ENCODE measurements at places on chromosomes 4 and X.

DNA sequence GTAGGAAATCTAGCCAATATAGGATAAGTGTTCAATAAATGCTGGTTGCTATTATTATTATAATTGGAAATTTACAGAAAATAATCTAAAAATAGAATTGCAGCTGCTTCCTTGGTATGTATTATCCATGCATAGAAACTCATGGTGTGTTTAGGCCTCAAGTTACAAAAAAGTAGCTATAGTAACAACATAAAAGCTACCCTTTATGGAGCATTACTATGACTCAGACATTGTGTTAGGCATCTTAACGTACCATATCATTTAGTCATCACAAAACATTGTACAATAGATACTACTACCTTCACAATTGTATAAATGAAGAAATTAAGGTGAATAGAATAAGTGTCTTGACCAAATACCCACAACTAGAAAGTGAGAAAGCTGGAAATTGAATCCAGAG lies 126.9 kb upstream of the NRK start:
- no peak for DNase-seq

DNA sequence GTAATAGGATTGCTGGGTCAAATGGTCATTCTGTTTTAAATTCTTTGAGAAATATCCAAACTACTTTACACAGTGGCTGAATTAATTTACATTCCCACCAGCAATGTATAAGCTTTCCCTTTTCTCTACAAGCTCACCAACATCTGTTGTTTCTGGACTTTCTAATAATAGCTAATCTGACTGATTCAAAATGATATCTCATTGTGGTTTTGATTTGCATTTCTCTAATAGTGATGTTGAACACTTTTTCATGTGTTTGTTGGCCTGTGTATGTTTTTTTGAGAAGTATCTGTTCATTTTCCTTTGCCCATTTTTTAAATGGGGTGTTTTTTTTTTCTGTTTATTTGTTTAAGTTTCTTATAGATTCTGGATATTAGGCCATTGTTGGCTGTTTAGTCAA lies 659.0 kb upstream of the GNPDA2 start:
- DNase-seq, result no peak

DNA sequence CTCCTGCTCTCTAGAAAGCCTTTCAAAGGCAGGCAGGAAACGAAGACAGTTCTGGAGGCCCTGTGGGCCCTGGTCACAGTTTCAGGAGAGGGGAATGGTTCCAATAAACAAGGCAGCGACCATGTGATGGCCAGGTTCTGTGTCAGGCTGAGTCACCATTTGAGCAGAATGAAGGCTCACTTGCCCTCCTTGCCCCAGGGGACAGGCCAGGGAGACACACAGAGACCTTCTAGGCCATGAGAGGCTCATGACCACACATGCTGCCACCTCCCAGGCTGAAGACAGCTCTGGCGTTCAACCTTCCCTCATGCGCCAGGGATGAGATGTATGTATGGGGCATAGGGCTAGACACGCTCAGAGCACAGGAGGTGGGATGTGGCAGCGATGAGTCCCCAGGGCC lies 22.9 kb upstream of the TRIM2 start:
- DNase-seq, result no peak

GRCh38 chrX:152575331-152575730 lies 62.4 kb upstream of the GABRQ start:
- no peak for DNase-seq

GRCh38 chr4:42945874-42946273 lies 53.4 kb downstream of the GRXCR1 start:
- DNase-seq, result no peak

GRCh38 chrX:1480082-1480785 lies 27.5 kb upstream of the ASMTL start:
- DNase-seq, result no peak

DNA sequence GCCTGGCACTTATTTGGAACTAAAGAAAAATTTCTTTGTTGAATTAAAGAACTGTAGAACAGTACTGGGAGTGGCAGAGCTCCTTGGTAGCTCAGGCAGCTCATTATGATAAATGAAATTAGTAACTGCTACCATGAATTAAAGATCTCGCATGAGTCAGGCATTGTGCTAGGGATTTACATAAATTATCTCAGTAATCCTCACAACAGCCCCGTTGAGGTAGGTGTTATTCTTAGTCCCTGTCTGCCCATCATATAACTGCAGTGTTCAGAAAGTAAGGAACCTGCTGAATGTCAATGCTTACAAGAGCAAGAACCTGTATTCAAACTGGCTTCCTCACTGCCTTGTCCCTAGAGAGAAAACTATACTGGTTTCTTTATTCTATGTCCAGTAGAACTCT lies 108.3 kb downstream of the NLGN4X start:
- DNase-seq, result no peak

DNA sequence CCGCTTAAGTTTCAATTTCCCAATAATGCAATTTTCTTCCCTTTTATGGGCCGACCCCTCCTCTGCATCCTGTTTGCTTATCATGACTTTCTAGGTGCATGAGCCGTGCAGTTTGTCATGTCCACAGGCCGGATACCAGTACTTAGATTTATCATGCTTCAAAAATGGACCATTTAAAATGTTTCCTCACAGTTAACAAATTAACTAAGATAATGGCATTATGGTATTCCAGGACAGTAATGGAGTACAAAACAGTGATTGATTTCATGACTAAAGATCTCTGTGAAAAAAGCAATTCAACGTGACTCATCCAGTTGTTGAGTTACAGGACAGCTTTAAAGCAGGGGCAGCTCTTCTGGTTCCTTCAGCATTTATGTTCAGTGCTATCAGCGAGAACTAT lies 23.0 kb downstream of the SNX25 start:
- DNase-seq, result no peak

GRCh38 chr4:5955856-5956255 lies 62.4 kb downstream of the C4orf50 start:
- DNase-seq, result no peak

GRCh38 chr4:164924670-164925238 lies 47.8 kb downstream of the APELA start:
- DNase-seq, result no peak

DNA sequence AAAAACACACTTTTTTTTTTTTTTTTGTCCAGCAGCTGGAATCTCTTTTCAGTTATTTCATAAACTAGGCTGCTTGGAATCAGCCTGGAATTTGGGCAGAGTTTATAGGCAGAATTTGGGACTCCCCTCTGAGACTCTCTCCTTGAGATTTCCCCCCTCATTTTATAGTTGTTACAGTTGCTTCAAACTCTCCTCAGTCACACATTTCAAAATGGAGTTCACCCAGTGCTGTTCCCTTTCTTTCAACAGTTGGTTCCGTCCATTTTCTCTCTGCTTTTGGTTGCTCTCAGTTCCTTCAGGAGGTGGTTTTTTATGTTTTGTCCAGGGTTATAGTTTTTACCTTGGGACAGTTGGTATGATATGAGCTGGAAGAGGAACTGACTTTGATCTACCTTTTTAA lies 27.5 kb downstream of the NSD2 start:
- no peak for DNase-seq

- no peak for DNase-seq
These were observed 106.1 kb upstream of the ATOH1 start for GRCh38 chr4:93722446-93722845.

GRCh38 chr4:156959298-156959702 lies 12.3 kb downstream of the PDGFC start:
- no peak for DNase-seq

GRCh38 chr4:184807797-184808712 lies 17.7 kb downstream of the ACSL1 start:
- DNase-seq, result no peak

- DNase-seq, result no peak
These were observed 116.7 kb upstream of the TMEM164 start for GRCh38 chrX:109886122-109886761.

DNA sequence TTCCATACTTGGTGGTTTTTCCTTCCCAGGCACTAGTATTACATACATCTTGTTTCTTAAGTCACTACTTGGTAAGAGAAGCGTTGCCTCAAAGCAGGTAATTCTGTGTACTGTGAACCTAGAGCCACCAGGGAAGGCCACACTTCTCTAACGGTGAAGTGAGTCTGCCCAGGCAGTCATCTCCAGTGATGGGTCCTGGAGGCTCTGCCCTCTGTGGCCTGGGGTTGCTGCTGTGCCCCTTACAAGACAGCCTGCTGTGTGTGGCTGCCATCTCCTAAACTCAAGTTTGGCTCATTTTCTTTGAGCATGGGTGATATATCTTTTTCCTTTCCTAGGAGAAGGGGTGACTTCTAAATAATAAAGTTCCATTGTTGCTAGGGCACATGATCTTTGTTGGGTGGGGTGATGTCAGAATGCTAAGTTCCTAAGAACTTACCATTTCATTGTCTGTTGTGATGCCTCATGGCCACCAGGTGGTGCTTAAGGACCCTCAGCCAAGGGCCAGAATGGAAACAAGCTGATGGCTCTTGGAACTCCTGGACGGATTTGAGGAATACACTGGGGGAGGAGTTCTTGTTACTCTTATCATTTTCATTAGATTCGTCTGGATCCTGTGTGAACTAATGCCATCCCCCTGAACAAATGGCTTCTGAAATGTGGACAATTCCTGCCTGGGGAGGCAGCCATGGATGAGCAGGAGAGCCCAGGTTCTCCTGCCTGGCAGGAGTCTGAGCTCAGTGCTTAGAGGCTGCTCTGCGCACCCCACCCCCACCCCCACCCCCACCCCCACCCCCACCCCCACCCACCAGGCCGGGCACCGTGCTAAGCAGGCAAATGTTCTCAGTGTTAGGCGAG lies 41.1 kb upstream of the WDR1 start:
- peak; percentile 8 for DNase-seq
